NB4 (cell line): ENCODE measurements at places on chromosomes 6 and 20.
A peak's percentile ranks its signal among the peaks of the same experiment; 100 is the strongest.

DNA sequence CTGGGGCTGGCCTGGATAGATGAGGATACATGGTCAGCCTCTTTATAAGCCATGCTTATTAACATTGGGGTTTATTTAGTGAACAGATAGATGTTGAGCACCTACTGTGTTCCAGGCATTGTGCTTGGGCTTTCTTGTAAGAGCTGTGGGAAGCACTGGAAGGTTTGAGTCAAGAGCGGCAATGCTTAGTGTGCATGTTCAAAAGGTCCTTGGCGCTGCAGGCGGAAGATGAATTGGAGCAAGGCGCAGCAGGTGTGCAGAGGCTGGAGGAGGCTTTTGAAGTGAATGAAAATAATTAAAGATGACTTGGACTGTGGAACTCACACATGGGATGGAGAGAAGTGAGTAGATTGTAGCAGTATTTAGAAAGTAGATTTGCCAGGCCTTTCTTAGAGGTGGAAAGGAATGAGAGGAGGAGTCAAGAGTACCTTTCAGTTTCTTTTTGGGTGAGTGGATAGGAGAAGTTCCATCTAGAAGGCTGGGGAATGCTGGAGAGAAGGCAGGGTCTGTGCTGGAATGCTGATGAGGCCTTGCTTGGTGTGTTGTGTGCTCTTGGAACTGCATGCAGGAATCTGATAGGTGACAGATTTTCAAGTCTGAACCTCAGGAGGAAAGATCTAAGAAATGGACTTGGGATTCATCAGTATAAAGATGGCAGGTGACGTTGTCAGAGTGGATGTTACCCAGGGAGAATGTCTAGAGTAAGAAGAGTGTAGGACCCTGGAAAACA, 26.4 kb downstream of the SNX9 start:
- no peak for DNase-seq

DNA sequence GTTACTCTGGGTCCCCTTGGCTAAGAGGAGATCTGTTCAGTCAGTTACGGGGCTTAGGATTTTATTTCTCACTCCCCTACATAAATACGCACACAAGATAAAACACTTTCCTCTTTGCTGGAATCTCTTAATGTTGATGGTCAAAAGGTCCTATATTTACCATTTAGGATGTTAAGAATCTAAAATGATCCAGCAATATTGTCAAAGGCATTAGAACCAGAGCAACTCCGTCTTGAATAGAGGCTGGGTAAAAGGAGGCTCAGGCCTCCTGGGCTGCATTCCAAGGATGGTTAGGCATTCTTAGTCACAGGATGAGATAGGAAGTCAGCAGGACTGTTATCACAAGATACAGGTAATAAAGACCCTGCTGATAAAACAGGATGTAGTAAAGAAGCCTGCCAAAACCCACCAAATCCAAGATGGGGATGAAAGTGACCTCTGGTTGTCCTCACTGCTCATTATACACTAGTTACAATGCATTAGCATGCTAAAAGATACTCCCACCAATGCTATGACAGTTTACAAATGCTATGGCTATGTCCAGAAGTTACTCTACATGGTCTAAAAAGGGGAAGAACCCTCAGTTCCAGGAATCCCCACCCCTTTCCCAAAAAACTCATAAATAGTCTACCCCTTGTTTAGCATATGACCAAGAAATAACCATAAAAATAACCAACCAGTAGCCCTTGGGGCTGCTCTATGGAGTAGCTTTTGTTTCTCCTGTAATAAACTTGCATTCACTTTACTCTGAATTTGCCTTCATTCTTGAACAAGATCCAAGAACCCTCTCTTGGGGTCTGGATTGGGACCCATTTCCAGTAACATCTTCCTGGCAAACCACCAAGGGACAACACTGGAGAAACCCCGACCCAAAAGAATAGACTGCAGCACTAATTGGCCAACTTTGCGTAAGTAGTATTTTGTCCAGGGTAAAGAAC, 107.5 kb downstream of the DTNBP1 start:
- DNase-seq, result no peak

DNA sequence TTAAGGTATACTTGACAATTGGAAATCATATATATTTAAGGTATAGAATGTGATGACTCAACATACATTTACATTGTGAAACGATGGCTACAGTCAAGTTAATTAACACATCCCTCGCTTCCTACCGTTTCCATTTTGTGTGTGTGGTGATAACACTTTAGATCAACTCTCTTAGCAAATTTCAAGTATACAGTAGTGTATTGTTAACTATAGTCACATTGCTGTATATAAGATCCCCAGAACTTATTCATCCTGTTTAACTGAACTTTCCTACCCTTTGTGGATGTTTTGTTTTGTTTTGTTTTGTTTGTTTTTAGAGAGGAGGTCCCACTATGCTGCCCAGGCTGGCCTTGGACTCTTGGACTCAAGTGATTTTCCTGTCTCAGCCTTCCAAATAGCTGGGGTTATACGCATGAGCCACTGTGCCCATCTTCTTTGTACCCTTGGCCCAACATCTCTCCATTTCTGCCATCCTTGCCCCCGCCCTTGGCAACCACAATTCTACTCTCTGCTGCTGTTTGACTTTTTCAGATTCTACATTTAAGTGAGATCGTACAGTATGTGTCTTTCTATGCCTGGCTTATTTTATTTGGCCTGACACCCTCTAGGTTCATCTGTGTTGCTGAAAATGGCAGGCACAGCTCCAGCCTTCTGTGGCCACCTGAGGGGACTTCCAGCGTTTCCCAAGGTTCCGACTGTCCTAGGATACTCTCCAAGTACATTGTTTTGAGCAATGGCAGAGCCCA, 90.5 kb upstream of the SNX9 start:
- DNase-seq, result no peak

DNA sequence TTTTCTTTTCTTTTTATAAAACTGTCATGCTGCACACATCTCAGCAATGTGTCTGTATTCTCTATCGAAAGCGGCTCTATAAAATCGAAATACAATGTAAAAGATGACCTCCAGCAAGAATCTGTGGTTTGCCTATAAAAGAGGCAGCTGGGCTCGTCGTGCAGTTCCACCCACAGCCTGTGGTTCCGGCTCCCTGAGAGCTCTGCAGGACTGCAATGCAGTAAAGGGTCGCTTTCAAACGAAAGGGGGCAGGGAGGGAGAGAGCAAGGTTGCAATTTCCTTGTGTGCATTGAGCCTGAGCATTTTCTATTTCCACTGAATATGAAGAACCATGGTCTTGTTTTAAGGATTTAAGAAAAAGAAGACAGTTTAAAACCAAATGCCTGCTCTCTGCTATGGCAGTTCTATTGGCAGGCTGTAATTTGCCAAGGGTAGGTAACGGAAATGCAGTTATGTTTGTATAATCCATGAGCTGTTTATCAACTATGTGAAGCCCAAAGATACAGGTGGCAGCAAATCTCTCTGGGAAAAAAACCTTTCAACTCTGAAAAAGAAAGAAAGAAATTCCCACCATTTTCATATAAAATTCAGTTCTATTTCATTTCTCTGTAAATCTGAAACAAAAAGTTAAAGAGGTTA, 236.5 kb downstream of the HACE1 start:
- peak; percentile 89 for DNase-seq

DNA sequence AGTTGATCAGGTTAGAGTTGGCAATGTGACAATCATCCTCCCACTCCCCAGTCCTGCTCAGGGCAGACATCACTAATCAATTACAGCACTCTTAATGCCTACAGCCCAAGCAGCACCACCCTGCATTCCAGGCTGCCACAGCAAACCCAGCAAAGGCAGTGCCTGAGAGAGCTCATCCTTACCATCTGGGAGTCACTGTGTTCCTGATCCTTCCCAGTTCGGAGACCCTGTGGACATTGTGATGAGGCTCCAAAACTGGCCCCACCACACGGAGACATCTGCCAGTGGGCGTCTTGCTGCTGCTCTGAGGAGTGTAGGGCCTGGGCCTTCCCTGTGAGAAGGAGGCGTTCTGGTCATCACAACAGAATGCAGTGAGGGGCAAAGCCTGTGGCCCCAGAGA, 216.5 kb upstream of the CST7 start:
- DNase-seq, result no peak

DNA sequence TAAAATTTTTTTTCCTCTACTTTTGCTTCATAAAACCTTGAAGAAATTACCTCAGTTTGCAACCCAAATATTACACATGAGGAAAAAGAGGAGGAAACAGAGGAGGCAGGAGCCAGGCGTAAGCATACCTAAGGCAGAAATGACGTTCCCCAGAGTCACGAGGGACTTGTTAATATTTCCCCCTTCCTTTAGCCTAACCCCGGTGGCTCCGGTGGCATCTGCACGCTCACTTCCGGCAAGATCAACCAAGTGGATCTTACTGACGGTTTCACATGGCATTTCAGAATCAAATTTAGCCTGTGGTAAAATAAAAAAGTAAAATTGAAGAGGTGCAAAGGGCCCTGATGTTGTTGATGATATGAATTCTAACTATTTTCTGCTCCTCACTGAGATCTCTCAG, 67.4 kb downstream of the KIF16B start:
- no peak for DNase-seq

- DNase-seq, result no peak
These were observed 14.2 kb downstream of the OR2A4 start for GRCh38 chr6:131687022-131687421.

GRCh38 chr6:143486752-143487151, 24.8 kb downstream of the FUCA2 start:
- DNase-seq, result no peak

GRCh38 chr6:37260444-37260843, 2.5 kb upstream of the TMEM217 start:
- no peak for DNase-seq

DNA sequence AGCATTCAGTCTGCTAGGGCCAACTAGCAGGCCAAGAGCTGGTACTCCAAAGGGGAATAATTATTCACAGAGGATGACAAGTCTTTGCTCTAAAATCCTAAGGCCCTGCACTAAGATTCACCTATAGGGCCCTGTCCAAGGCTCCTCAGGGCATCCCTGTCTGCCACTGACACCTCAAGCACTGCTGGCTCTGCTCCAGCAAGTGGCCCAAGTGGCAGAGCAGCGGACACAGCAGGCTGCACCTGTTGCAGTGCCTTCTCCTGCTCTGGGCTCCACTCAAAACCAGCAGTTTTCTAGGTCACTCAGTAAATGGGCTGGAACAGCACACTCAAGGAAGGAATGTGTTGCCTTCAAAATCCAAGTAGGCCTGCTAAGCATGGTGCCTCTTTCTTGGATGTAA, 36.4 kb upstream of the SMOC2 start:
- DNase-seq, result no peak

- no peak for DNase-seq
These were observed 6.1 kb downstream of the UQCC2 start for GRCh38 chr6:33705268-33705885.

- no peak for DNase-seq
These were observed 10.0 kb downstream of the HBS1L start for GRCh38 chr6:135044639-135045038.

- no peak for DNase-seq
These were observed 458.6 kb downstream of the TENT5A start for GRCh38 chr6:81293896-81294295.

- DNase-seq, result no peak
These were observed 14.0 kb upstream of the SERPINB9 start for GRCh38 chr6:2917065-2917464.

GRCh38 chr6:43308101-43308989, at the start of gene CRIP3:
Gene CRIP3 (minus strand): TSS chr6:43308826. CDS start chr6:43308792, 34 bp downstream.
- peak; percentile 76 for DNase-seq

DNA sequence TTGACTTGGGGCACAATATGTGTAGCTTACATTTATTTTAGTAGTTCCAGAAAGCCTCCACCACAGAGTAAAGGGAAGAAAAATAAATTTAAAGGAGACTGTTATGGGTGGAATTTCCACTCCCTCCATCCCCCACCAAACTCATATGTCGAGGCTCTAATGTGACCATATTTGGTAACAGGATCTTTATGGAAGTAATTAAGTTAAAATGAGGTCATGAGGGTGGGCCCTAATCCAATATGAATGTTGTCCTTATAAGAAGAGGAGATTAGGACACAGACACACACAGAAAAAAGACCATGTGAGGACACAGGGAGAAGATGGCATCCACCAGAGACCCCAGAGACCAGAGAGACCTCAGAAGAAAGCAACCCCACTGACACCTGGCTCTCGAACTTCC, 189.7 kb downstream of the EDN1 start:
- DNase-seq, result no peak

DNA sequence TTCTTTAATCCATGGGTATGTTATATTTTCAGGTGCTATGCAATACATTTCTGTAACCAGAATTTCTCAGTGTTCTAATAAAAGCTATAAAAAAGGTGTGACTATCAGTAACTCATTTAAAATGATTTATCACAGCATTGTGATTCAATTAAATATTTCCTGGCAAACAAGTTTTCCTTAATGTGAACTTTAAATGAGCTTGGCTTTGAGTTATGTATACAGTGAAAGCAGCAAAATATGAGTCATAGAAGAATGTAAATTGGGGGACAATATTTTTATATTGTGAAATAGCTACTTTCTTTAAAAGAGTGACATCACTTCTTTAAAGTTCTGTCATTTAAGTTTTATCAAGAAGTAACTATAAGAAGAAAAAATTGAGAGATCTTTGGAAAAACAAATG, 484.9 kb upstream of the MAN1A1 start:
- DNase-seq, result no peak

DNA sequence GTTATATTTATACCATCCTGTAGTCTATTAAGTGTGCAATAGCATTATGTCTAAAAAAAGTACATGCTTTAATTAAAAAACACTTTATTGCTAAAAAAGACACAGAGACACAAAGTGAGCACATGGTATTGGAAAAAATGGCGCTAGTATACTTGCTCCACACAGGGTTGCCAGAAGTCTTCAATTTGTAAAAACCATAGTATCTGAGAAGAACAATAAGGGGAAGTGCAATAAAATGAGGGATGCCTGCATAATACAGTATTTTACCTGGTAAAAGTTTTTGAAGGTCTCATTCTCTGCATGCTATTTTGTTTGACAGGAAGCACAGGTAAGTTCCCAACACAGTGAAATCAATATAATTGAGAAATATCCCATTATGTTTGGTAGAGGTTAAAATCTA, 1.6 kb downstream of the NOX3 start:
- no peak for DNase-seq

- DNase-seq, result no peak
These were observed 406.2 kb upstream of the NOX3 start for GRCh38 chr6:155861821-155862220.

DNA sequence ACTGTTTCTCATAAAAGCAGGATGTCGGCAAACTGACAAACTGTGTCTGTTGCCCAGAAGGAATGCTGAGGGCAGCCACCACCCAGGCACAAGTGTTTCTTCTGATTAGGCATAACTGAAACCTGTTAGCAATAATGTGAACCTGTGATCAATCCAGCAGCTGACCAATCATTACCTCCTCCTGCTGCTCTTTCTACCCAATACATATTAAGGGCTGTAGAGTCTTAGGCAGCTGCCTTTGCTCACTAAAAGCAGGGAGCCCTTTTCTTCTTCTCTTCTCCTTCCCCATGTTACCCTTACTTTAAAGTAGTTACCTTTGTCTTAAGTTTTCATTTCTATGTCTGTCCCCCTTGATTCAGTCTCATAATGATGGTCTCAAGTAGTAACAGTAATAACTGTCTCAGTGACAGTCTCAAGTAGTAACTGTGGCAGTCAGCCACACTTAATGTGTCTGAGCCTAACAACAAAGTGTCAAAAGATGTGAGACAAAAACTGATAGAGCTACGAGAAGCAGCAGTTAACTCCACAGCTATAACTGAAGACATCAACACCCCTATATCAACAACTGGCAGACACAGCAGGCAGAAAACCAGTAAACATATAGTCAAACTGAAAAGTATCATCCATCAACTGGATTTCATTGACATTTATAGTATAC, 37.0 kb downstream of the RANBP9 start:
- DNase-seq, result no peak

- no peak for DNase-seq
These were observed 16.6 kb downstream of the GJA10 start for GRCh38 chr6:89910902-89911240.

- no peak for DNase-seq
These were observed 14.7 kb upstream of the ADGRF1 start for GRCh38 chr6:47056832-47057231.
